Stimulated activated CD8-positive, alpha-beta memory T cell treated with anti-CD3 and anti-CD28 coated beads, Interleukin-15, amount 100 ng/mL, for 24 hours (primary cell): ENCODE measurements at places on chromosomes 6 and 20.

- no peak for DNase-seq
These were observed 607.5 kb downstream of the HDGFL1 start for GRCh38 chr6:23176883-23177282.

DNA sequence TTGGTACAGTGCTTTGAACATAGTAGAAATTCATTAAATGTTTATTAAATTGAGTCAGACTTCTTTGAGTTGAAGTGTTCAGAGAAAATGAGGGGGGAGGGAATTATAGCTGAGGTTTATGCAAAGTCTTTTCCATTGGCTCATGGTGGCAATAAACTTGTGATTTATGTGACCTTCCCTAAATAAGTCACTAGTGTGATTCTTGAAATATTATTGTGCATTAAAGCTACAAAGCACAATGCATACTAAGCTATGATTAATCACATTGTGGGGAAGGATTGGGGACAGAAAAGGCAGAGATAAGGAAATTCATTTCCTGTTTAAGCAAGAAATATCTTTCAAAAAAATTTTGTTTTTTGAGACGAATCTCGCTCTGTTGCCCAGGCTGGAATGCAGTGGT is 877.5 kb downstream of the TFAP2A start:
- DNase-seq = no peak

- DNase-seq = no peak
These were observed 167.4 kb upstream of the OLIG3 start for GRCh38 chr6:137661601-137662000.

DNA sequence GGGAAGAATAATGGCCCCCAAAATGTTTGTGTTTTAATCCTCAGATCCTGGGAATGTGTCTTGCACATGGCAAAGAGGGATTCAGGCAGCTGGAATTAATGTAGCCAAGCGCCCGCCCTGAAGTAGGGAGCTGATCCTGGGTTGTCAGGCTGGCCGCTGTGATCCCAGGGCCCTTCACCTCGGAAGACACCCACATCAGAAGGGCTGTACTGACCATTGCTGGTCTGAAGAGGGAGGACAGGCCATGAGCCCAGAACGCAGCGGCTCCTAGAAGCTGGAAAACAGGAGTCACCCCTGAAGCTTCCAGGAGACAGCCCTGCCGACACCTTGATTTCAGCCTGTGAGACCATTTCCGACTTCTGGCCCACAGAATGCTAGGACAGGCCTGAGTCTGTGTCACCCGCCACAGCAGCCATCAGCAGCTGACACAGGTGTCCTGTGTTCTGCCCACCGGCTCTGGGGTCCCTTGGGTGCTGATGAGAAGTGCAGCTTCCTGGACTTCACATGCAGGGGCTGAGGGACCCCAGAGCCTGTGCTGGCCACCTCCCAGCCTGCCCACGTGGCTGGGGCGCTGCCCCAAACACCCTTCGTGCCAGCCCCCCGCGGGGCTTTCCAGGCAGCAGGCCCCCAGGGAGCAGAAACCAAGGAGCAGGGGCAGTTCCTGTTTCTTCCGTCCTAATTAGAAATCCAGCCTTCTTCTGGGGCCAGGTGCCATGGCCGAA is 86.3 kb downstream of the ERMARD start:
- DNase-seq = no peak

GRCh38 chr6:99219788-99220187 is 129.7 kb downstream of the FAXC start:
- no peak for DNase-seq

DNA sequence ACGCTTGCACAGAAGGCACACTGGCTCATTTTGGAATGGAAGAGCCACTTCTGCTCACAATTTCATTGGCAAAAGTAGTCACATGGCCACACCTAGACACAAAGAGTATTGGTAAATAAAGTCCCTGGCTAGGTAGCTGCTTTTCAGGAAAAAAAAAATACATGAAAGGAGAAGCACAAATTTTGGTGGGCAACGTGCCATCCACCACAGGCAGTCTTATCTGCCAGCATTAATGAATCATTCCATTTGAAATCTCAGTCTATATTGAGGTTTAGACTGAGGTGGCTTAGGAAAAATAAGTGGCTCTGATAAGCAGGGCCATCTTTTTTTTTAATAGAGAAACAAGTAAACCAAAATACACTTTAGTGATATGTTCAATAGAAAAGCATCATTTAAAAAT is 44.3 kb downstream of the ADGRB3 start:
- DNase-seq = no peak

DNA sequence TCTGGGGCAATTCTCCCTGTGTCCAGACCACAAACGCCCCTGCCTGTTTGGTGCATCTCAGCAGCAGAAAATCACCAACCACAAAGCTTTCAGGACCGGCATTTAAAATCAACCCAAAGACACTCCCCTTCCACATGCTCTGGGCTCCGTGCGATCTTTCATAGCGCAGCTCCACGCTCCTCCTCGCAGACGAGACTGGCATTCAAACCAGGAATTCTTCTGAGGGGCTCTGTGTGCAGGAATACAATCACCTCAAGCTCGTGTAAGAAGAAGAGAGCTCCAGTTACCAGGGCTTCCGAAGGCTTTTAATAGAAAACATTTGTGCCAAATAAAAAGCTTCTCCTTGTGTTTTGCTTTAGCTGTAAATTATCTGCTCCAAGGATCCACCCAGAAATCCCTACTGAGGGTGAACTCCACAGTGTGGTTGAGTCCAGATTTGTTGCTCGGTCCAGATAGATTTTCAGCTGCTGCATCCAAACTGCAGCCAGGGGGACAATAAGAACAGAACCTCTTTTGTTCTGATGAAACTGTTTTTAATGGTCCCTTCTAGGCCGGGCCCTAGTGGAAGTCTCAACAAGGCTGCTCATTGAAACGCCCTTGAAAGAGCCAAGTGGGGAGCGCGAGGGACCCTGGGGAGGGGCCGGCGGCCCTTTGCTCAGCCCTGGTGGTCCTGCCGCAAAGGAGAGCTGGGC is 16.4 kb upstream of the BMP7 start:
- no peak for DNase-seq

- no peak for DNase-seq
These were observed 26.0 kb upstream of the PPP1R16B start for GRCh38 chr20:38779247-38780097.

DNA sequence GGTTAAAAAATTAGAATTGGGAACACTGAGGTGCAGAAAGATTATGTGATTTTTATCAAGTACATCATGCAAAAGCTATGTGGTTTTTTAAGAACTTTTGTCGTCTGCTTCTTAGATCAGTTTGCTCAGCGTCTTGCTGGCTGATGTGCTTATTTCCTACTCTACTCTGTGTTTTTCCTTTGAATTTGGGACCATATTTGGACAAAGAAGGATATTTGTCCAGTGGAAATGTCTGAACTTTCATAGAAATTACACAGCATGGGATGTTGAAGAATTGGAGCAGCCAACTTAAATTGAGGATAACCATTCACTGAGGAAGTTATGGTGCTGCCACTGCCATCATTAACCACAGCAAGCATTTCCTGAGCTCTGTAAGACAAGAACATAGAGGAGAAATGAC is 252.8 kb upstream of the HS3ST5 start:
- no peak for DNase-seq

- no peak for DNase-seq
These were observed 117.5 kb downstream of the RIN2 start for GRCh38 chr20:19875376-19876221.

DNA sequence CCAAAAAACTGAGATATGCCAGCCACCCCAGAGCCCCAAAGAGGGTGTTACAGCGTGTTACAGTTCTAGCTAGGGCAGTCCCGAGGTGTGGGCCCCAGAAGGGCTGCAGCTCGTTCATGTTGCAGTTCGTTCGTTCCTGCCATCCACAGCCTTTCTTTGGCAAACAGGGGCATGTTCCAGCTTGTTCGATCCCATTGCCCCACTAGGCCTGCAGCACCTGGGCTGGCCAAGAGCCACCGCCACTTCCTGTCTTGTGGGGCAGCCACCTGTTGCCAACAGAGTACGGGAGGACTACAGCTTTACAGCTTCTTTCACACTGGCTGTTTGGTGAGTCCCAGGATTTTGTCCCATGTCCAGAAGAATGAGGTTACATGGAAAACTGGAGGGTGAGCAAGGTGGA is 198.1 kb downstream of the MMUT start:
- no peak for DNase-seq

GRCh38 chr20:59580146-59580946 is 24.0 kb upstream of the PHACTR3 start:
- no peak for DNase-seq

DNA sequence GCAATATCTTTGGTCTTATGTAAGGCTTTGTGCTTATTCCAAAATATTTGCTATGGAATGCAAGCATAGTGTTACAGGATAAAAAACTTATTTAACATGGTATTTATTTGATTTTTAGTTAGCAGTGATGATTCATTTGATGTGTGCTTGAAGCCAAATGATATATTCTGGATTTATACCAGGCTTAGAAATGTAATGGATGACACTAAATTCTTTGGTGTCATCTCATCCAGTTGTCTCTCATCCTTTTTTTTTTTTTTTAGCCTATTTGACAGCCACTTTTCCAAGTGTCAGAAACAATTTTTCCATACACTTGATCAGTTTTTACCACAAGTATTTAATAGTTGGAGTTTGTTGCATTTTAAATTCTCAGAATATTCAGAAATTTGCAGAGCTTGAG is 515.3 kb downstream of the CDKAL1 start:
- DNase-seq = no peak

GRCh38 chr20:32207626-32208498 is at the start of the genes PLAGL2 and POFUT1:
PLAGL2 (minus strand) TSS chr20:32207743; CDS start chr20:32202178, 5,565 bp downstream.
POFUT1 (plus strand) TSS chr20:32207880; CDS start chr20:32207942, 62 bp downstream.
- DNase-seq = peak; percentile 81

DNA sequence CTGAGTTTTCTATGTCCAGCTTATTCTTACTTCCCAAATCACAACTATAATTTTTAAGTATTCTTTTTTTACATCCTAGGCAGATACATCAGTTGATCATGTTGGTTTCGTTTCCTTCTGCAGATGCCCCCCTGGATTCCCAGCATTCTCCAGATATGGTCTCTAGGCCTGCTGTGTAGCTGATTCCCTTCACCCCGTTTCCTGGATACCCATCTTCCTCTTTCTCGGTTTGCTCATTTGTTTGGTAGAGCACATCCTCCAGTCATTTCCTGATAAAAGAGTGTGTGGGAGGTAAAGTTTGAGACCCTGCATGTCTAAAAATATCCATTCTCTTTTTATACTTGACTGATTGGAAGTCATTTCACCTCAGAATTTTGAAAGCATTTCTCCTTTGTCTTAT is 66.4 kb downstream of the ANKS1A start:
- no peak for DNase-seq
